Stimulated activated CD8-positive, alpha-beta memory T cell treated with anti-CD3 and anti-CD28 coated beads, Interleukin-2, amount 100 ng/mL, for 48 hours (primary cell): ENCODE measurements at places on chromosomes 1 and 21.
A peak's percentile ranks its signal among the peaks of the same experiment; 100 is the strongest.

- DNase-seq = no peak
These were observed 47.4 kb downstream of the CAMTA1 start for GRCh38 chr1:6832531-6833188.

GRCh38 chr1:176551146-176551545, 88.2 kb downstream of the PAPPA2 start:
- no peak for DNase-seq

DNA sequence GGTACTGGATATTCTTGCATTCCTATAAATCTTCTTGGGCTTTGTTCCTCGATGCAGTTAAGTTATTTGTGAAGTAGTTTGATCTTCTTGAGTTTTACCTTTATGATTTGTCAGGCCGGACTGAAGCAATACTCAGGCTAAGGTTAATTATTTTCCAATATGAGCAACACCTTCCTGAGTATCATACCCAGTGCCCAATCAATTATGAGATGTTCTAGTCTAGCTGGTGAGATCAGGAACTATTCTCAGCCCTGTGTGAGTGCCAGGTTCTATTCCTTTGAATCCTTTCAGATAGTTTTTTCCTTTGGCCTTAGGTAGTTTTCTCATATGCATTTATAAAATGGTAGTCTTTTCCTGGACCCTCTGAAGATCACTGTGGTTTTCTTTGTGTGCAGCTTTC, 92.5 kb downstream of the SCMH1 start:
- DNase-seq = no peak

- DNase-seq = peak; percentile 26
These were observed 1.2 kb downstream of the SARS1 start for GRCh38 chr1:109214695-109215623.

- no peak for DNase-seq
These were observed 7.3 kb upstream of the AMIGO1 start for GRCh38 chr1:109516872-109517271.

- no peak for DNase-seq
These were observed 11.5 kb downstream of the MCL1 start for GRCh38 chr1:150567717-150568593.

DNA sequence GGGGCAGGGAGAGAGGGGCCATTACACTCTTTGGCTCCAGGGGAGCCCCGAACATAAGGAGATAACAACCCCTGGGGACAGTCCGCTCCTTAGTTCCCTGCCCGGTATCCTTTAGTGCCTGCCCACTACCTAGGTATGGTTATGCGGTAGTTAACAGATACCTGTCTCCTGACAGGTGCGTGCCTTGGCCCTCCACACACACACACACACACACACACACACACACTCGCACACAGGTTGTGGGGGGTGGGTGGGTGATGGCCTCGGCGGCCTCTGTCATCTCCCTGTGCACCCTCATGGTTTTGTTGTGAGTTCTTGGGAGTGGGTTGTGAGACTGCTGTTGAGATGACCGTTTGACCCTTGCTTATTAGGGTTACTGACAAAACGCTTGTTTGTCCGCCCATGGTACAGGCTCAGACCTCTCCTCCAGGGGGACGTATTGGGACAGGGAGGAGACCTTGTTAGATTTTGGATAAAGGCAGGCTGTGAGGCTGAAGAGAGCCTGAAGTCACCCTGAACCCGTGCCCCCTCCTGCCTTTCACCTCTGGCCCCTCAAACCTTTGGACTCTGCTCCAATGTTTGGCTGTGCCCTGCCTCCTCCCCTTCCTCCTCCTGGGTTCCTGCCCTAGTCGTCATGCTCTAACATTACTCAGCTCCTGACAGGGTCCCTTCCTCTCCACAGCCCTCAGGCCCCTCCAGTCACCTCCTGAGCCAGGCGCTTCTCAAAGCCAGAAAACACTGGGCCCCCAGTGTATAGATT, 979 bp downstream of the RASSF5 start:
- no peak for DNase-seq

DNA sequence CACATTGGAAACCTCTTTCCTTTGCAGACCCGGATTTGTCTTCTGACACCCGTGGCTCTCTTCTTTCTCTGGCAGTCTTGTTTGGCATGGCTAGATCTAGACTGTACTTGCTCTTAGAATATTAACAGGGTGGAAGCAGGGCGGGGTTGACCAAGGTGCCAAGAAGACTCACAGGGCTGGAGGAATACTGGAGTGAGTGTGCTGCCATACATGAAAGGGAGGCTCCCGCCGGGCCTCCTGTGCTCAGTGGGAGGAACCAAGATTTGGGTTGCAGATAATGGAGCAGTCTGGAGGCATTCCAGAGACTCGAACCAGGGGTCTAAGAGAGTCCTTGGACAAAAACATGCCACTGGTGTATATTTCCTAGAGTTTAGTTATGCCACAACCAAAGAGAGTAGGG, 27.6 kb upstream of the SNX27 start:
- DNase-seq = no peak

DNA sequence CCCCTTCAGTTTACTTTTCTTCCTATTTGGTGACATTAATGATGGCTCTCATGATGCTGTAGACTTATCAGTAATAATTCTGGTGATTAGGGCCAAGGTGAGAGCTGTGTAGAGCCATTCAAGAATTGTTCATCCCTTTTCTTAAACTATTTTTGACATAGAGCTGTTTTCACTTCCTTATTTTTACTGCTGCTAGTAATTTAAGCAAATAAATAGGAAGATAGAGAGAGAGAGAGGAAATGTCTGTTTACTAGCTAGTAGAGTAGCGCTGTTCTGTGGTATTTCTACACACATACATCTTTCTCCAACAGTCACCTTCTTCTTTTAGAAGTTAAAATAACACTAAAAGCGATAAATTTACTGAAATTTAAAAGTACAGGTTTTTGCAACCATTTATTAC, 678.0 kb upstream of the ZP4 start:
- no peak for DNase-seq

GRCh38 chr1:184479435-184480167, 92.8 kb downstream of the C1orf21 start:
- DNase-seq = no peak

DNA sequence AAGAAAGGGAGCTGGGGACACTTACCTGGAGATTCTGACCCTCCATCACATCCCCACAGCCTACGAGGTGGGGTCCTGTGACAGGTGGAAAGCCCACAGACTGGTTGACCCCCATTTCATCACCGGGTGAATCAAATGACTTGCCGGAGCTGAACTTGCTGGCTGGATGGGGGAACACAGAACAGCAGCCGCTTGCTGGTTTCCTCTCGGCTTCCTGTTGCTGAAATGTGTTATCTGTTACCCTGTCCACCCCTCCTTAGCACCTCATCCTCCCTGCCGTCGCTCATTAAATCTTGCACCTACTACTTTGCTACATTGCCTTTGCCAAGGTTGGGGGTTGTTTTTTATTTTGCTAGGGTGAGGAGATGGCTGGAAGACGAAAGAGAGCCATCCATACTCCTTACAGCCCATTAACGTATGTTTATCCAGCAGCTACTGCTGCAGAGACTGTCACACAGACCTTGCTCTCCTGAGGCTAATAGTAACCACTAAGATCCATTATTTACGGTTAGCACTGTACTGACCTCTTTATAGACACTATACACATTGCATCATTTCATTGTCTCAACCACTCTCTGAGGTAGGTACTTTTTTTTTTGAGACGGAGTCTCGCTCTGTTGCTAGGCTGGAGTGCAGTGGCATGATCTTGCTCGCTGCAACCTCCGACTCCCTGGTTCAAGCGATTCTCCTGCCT, 7.0 kb downstream of the PAFAH2 start:
- peak; percentile 29 for DNase-seq

- DNase-seq = no peak
These were observed 2.0 kb downstream of the GPR88 start for GRCh38 chr1:100539836-100540536.

GRCh38 chr1:180382326-180383115, 119.9 kb downstream of the ACBD6 start:
- DNase-seq = no peak

DNA sequence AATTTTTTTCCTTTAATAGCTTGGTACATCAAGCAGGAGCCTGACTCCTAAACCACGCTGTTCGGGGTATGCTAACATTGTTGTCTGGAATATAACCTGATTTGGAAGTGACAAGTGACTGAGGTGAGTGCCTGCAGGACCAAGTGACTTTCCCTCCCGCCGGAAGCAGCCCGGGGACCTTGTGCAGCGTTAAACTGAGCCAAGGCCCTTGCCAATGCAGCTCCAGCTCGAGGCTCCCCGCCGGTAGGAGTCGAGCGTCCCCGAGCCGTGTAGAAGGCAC, 716 bp upstream of the MTARC1 start:
- DNase-seq = no peak

DNA sequence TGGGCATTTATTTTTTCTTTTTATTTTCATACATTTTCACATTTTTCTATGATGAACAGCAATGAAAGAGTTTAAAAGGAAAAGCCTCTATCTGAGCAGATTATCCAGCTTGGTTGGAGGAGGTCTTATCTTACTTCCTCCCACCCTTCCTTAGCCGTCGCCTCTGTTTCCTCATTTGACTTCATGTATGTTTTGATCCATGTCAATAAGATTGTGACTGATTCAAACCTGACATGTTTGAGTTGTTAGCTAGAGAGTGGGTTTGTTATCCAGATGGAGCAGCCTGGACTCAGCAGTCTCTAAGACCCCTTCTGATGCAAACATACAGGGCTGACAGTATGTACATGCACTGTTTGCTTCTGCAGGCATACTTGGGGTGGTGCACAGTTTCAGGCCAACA, 31.2 kb downstream of the MACO1 start:
- no peak for DNase-seq

DNA sequence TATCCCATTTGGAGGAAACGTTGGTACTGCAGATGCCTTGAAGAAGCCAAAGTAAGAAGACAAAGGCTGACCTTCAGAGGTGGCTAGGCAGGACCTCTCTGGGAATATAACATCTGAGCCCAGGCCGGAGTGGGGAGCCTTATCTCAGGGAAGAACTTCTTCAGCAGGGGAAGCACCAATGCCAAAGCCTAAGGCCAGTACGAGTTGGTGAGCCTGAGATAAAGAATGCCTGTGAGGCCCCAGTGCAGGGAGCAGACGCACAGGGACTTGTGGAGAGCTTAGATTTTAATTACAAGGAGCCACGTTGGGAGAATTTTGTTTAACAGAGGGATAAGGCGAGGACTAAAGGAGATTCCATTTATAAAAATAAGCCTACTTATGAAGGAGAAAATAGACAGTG, 468.8 kb upstream of the RUNX1 start:
- DNase-seq = no peak

- DNase-seq = no peak
These were observed 85.5 kb downstream of the FBXO2 start for GRCh38 chr1:11568687-11569086.

DNA sequence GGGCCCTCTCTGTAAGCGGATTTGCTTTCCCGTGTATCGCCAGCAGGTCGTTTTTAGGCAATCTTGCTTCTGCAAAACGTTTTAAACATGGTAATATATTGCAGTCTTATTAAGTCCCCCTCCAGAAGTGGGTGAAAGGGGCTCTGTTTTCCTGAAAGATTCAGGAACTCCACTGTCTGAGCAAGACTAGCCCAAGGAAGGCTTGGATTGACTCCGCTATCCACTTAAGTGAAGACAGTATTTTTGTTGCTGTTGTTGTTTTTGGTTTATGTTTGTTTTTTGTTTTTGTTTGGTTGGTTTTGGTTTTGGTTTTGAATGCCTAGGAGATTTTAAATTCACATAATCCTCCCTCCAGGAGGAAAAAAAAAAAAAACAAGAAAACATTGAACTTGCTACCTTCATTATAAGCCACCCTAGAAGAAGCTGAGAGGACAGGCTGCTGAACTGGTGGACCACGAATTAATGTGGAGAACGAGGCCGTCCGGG, 29.1 kb upstream of the NFIA start:
- no peak for DNase-seq

GRCh38 chr1:228906223-228906860, 171.1 kb downstream of the RHOU start:
- DNase-seq = no peak

DNA sequence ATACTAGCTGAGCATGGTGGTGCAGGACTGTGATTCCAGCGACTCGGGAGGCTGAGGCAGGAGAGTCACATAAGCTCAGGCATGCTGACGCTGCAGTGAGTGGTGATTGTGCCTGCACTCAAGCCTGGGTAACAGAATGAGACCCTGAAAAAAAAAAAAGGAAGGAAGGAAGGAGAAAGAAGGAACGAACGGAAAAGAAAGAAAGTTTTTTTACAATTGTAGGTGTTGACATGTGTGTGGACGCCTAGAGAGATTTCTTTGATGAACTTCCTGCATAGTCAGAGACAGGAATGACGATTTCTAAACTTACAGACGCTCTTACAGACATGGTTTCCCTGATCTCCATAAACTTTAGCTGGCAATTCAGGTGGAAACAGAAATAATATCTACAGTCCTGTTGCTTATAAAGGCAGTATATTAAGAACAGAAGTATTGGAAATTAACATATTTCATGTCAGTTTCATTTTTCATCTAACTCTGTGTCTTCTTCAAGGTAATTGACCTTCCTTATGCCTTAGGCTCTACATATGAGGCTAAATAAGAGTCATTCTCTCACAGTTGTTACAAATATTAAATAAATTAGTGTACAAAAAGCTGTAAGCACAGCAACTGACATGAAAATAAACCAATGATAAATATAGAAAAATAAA, 4.1 kb downstream of the SAMSN1 start:
- no peak for DNase-seq

DNA sequence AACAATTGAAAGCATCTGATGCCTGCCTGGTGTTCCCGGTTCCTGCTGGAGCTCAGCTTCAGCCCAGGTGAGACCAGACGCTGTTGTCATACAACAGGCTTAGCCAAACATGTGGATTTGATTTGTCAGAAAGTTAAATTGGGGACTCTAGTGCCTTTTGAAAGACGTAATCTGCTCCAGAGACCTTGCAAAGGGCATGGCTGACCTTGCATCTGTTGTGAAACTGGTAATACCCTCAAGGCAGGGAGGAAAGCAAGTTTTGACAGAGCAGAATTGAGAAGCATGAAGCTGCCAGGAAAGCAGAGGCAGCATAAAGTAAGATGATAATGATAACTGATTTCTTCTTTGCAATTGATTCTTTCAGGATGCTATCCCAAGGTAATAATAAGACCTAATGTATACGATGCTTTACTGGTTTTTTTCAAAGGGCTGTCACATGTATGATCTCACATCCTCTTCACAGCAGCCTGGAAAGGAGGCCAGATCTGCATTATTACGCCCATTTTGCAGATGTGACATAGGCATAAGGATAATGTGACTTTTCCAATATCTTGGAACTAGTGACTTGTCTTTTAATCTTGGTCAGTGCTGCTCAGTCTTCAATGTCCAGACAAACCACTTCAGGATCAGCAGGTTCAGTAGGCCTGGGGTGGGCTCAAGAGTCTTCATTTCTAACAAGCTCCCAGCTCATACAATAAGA, 24.7 kb upstream of the CNN3 start:
- no peak for DNase-seq

DNA sequence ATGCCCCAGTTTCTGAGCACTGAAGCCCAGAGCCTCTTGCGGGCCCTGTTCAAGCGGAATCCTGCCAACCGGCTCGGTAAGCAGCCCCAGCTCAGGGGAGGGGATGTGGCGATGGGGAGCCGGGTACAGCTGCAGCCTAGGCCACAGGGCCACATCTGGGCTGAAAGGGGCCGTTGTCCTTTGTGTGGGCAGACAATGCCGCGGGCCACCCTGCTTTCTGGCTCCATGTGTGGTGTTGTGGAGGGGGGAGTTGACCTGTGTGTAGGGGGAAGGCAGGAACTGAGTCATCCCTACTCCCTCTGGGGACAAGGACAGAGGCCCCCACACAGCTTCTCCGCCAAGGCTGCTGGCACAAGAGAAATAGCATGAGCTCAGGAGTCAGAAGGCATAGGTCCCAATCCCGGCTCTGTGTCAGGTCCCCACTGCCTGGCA, 26.0 kb downstream of the RPS6KA1 start:
- DNase-seq = no peak
